HS-27A (cell line): ENCODE measurements at places on chromosomes 2 and 18.

- no peak for DNase-seq
Observed at GRCh38 chr2:102025583-102026267, 34.0 kb downstream of the IL1R2 start.

- peak; percentile 82 for DNase-seq
Observed at GRCh38 chr18:59719544-59720181, 22.4 kb upstream of the CCBE1 start.

GRCh38 chr18:49059028-49059834 lies 108.5 kb upstream of the SMAD7 start:
- no peak for DNase-seq

DNA sequence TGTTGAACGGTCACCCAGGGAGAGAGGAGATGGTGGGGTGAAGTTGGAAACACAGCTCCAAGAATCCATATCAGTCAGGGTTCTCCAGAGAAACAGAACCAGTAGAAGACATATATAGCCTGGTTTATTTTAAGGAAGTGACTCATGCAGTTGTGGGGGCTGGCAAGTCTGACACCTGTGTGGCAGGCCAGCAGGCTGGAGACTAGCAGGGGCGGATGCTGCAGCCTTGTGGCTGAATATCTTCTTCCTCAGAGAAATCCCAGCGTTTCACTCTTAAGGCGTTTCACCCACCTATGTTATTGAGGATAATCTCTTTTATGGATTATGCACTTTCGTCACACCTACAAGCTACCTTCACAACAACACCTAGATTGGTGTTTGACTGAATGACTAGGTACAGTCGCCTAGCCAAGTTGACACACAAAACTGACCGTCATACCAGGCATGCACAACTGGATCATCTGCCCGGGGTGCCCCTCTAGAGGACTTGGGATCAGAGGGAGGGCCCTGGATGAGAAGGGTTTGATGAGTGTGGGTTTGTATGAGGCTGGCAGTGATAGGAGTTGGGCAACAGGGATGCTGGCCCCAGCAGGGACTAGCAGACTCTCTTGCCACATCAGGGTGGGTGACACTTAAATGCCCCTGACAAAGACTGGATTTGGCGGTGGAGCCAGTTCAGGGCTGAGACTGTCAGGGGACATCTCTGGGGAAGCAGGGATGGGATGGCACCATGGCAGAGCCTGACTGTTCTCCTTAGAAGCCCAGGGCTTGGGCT lies 23.4 kb downstream of the MROH2A start:
- DNase-seq = no peak

- no peak for DNase-seq
Observed at GRCh38 chr2:9102861-9103662, 99.6 kb upstream of the MBOAT2 start.

DNA sequence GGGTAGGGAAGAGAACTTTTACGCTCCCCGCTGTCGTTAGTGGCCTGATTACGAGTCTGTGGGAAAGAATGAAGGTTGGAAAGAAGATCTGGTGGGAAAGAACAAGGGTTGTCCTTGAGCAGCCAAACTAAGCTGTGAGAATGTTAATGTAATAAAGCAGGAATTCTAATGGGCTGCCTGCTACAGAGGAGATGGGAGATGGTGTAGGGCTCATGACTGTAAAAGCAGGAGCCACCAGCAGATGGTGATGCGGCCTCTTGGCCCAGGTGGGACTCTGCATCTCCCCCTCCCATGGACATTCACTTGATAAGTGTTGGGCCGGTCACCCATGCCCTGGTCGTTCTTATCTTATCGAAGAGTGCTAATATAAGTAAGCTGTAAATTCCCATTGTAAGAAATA lies 150.0 kb downstream of the NEDD4L start:
- no peak for DNase-seq

GRCh38 chr2:218959761-218960308 lies 369 bp downstream of the CDK5R2 start:
- DNase-seq = no peak

- DNase-seq = no peak
Observed at GRCh38 chr18:38427234-38427633, 861.6 kb upstream of the CELF4 start.

DNA sequence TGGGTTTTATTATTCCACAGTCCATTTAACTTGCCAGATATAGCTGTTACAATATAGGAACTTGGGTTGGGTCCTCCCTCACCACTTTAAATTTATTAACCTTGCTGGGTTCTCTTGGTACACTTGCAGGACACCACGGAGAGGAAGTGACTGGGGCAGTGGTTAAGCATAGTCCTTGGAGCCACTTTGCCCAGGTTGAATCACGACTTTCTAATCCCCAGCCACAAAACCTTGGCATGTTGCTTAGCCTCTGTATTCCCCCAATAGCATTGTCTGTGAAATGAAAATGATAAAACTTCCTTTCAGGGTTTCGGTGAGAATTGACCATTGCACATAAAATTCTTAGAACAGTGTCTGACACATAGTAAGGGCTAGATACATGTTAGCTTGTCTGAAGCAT lies 221.2 kb downstream of the IRS1 start:
- no peak for DNase-seq

GRCh38 chr2:172647439-172647838 lies 88.2 kb upstream of the RAPGEF4 start:
- DNase-seq = no peak

GRCh38 chr2:74391209-74391579 lies 11.1 kb upstream of the DCTN1 start:
- DNase-seq = no peak

DNA sequence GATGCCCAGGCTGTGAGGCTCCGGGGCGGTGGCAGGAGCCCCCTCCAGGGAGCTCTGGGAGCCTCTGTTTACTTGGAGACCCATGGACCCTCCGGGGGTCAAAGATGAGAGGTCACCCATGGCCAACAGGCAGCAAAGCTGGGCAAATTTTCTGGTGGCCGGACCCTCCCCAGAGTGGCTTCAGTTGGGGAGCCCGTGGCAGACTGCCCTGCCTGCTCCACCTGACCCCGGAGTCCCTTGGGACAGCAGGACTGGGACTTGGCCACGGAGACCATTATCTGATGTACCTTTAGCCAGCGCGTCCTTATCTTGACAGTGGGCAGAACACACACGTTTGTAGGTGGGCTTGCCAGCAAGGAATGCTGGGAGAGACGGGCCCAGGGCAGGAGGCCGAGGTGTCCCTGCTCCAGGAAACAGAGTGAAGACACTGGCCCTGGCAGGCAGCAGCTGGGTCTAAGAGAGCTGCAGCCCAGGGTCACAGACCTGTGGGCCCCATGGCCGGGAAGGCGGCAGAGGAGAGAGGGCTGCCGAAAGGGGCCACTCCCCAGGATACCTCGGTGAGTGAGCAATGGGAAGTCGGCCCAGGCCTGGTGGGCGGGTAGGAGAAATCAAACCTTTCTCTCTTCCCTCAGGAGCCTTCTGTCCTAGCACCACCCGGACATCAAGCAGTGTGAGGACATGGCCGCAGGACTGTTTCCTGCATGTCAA lies at the start of the genes ABCG5 and ABCG8:
TSS of gene ABCG5 (minus strand) at position 280 of the 708 bp plus-strand sequence. CDS start at position 120, 160 bp downstream.
TSS of gene ABCG8 (plus strand) at position 412 of the 708 bp plus-strand sequence. CDS start at position 495, 83 bp downstream.
- no peak for DNase-seq

GRCh38 chr2:11140492-11140891 lies 14.8 kb upstream of the SLC66A3 start:
- no peak for DNase-seq

DNA sequence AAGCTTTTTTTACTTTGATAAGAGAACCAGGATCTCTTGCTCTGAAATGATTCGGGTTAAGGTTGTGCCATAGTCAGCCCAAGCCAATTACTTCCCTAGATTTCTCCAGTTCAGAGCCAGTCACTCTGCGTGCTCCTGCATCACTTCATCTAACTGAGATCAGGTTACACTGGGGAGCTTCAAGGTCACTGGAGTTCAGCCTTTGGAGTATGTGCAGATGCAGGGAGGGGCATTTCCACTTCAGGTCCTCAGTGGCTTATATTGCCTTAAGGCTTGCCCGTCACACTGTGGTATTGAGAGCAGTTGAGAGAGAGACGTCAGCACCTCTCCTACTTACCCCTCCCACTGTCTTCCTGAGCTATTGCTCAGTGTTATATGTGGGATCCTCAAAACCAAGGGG lies 317.8 kb downstream of the EPHA4 start:
- DNase-seq = no peak

- DNase-seq = no peak
Observed at GRCh38 chr2:136990316-136990715, 225.0 kb downstream of the THSD7B start.

GRCh38 chr2:230578106-230578505 lies 134.5 kb upstream of the CAB39 start:
- DNase-seq = no peak

- no peak for DNase-seq
Observed at GRCh38 chr18:63040788-63041410, 278.7 kb downstream of the BCL2 start.

GRCh38 chr18:10370716-10371115 lies 83.7 kb upstream of the APCDD1 start:
- DNase-seq = no peak

- no peak for DNase-seq
Observed at GRCh38 chr2:43553341-43553855, 42.4 kb downstream of the THADA start.

DNA sequence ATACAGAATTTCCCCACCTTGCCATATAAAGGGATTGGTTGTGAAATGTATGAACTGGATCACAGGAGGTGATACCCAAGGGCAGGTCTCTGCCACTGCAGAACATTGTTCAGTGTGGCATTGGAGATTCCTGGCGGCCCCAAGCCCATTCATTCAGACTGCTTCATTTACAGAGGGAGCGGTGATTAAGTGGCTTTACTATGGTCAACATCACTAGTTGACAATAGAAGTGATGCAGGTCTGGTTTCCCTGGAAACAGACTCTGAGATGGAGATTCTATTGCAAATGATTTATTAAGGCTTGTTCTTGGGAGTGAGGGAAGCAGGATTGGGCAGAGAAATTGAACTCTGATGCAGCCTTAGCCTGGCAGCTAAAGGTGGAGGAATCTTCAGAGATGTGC lies 62.4 kb downstream of the ZDBF2 start:
- no peak for DNase-seq

- DNase-seq = no peak
Observed at GRCh38 chr2:135745545-135745944, 3.9 kb downstream of the UBXN4 start.

- DNase-seq = no peak
Observed at GRCh38 chr18:34901299-34901698, 139.9 kb upstream of the MAPRE2 start.

DNA sequence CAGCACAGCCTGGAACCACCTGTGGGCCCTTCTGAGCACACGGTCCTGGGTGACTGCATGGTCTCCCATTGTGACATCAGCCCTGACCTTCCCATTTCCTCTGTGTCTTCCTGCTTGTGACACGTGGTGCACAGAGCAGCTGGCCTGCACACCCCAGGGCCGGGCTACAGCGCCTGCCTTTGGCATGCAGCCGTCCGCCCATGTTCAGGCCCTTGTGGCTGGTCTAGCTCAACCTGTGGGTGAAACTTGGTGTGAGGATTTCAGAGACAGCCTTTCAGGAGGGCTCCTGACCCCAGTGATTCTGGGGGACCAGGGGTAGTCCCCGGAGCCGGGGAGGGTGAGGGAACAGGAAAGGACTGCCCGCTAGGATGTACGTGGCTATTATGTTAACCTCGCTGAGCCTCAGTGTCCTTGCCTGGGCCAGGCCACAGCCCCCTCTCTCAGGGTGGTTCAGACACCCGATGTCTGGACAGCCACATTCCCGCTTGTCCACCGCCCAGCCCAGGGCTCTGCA lies 284.8 kb upstream of the HS6ST1 start:
- no peak for DNase-seq

- DNase-seq = no peak
Observed at GRCh38 chr2:191436368-191437055, 191.3 kb downstream of the MYO1B start.

DNA sequence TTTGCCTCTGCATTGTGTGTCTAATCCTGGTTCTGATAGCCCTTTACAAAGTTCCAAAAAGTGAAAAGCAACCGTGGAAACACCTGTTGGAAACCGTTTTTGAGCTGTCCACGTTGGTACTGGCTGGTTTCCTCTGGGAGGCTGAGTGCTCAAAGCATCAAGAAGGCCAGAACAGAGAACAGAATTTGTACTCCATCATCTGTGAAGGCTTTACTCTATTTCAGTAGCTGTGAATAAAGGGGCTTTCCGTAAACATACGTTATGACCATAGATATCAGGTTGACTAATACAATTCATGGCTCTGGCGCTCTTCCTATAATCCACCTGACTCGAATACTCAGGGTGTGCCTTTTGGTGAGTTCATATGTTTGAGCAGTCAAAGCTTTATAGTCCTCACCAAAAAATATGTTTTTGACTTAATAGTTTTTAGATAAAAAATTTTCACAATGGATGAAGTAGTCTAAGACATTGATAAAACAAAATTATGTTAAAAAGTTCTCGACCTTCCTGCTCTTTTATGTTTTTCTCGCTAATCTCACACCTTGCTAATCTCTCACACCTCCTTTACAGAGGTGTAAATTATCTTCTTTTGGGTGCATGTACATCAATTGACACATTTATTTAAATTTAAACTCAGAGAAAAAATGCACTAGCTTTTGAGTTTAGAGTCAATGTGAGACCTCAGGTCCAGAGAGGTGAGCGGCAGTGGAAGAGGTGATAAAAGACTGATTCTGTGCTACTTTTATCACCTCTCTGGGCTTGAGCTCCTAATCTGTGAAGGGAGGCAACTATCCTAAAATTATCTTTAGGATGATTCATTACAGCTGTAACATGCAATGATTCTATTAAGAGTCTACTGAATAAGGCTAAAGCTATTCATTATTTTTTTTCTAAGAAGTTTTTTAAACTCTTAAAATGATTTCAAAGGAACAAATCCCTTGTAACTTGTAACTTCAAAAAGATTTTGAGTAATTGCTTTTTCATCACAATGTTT lies 65.3 kb downstream of the CXCR4 start:
- DNase-seq = no peak

GRCh38 chr18:8990276-8991031 lies 112.0 kb upstream of the NDUFV2 start:
- no peak for DNase-seq

DNA sequence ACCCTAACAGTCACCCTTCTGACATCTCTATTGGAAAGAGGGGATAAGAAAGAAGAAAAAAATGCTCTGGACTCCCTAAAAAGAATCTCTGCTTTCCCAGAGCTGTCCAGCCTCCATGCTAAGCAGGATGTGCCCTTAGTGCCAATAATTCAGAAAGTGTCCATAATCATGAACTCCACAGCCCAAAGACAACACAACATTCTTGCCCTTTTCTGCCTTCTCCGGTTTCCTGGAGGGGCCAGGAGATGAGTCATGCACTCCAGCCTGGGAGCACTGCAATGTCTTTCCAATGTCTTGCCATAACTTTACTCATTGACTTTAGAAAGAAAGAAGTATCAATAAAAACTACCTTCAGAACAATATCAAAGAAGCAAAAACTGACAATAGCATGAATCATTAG lies 44.0 kb downstream of the KLF7 start:
- DNase-seq = peak; percentile 42

DNA sequence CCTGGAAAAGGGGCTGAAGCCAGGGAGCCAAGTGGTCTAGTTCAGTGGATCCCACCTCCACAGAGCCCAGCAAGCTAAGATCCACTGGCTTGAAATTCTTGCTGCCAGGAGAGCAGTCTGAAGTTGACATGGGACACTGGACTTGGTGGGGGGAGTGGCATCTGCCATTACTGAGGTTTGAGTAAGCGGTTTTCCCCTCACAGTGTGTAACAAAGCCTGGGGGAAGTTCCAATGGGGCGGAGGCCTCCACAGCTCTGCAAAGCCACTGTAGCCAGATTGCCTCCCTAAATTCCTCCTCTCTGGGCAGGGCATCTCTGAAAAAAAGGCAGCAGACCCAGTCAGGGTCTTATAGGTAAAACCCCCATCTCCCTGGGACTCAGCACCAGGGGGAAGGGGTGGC lies 144.4 kb downstream of the PTPRM start:
- no peak for DNase-seq

- DNase-seq = no peak
Observed at GRCh38 chr2:48399828-48400552, 130.0 kb upstream of the STON1 start.

GRCh38 chr18:2956056-2956455 lies 56.9 kb downstream of the LPIN2 start:
- no peak for DNase-seq
